ENCODE measurements at places on chromosomes 12 and 14.

GRCh38 chr12:75623631-75624154 is 112.3 kb upstream of the KRR1 start:
- no peak for DNase-seq

DNA sequence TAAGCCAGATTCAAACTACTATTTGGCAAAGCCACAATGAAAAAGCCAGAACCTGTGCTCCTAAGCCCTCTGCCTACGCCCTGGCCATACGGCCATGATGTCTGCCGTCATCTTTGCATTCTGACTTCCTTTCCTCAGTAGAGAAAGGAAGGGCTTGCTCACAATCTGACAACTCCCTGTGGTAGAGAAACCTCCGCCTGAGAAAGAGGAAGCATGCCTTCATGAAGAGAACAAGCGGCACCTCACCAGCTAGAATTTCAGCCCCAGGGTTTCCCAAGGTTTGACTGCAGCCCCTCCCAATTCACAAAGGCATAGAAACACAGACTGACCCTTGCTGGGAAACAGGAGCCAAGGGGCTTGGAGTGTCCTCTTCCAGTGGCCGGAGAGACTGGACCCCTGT is 25.7 kb downstream of the TEP1 start:
- no peak for DNase-seq

DNA sequence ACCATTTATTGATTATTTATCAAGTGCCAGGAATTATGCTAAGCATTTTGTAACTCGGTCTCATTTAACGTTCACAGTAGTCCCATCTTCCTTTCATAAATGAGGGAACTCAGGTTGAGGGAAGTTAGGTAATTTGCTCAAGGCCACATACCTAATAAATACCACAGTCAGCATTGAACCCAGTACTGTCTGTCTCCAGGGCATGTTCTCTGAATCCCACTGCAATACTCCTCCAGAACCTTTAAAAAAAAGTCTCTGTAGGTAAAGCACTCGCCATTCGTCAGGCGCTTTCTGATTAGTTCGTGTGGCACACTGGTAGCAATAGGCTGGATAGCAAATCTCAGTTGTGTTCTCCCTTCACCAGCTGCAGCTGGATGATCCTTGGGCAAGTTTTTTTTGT is 14.3 kb downstream of the SLC17A8 start:
- DNase-seq: no peak

GRCh38 chr12:124403273-124403672 is 108.4 kb downstream of the RFLNA start:
- DNase-seq: no peak

GRCh38 chr12:127516467-127516866 is 750.5 kb upstream of the TMEM132C start:
- DNase-seq: no peak

Measured in NCI-H187 (cell line).